ENCODE measurements at places on chromosomes 7 and 10. TPM values are rescaled to one million over a fixed set of nuclear protein-coding genes. Genes with fewer than 3 reads are reported as not detected.

DNA sequence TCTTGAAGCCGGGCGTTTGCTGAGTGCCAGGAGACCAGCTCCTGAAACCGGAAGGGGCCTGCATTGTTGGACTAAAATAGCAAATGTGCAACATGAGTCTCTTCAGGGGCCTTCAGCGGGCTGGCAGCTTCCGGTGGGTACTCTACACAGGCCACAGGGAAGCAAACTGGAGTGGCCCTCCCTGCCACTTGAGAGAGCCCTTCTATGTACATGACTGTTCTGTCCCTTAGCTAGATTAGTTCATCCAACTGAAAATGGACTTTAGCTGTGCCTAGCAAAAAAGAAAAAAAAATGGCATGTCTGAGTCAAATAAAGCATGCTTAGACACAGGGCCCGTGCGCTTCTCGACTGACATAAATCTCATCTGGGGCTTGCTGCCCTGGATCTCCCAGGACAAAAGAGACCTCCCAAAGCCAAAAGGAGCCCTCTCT, 115.3 kb upstream of the TCF7L2 start:
- no peak for DNase-seq

DNA sequence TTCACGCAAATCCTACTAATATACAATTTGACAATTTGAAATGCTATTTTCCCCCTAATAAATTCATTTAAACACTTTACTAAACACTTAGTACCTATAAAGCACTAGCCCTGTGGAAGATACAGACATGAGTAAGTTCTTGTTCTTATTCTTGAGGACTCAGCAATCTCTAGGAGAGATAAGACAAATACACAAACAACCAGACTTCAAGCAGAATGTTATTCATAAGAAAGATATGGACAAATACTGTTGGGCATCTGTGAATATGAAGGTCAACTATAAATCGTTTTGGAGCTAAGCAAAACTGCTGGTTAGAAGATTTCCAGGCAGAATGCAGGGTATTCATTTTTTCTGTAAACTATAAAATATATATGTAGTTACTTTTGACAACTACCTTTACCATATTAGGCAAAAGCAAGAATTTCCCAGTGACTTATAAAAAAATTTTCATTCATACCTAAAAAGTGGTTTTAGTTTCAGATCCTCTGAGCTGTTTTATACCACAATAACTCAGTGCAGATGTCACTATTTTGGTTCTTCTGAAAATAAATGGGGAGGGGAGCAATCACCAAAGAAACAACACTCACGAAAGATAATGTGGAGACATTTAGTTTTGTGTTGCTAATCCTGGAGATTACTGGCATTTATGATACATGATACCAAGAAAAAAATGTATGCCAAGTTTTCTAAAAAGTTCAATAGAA, 3.8 kb downstream of the VPS41 start:
- DNase-seq, result no peak

The NT5C3A gene
- total RNA-seq, result 16.9 TPM

The TRPV5 gene
- total RNA-seq, result not detected

The SPDYE11 gene
- not detected for total RNA-seq

- DNase-seq, result no peak
Measured at GRCh38 chr7:40135317-40135610, 459 bp downstream of the SUGCT start.

DNA sequence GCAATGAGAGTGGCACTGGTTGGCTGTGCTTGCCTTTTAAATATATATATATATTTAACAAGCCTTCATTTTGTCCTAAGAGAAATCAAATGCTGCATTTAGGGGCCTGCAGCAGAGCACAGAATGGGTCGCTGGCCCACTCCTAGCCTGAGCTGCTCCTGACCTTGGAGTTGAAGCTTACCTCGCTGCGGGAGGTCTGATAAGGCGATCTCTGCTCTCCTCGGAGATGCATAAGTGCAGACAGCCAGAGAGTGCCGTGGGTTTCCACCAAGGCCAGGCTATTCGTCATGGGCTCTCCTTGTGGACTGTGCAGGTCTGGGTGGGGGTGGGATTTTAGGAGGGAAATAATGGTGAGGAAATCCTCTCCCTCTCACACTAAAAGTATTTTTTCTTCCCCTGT, 99.5 kb upstream of the IKZF1 start:
- no peak for DNase-seq

The PDK4 gene
- total RNA-seq, result 65.5 TPM

- DNase-seq, result no peak
Measured at GRCh38 chr10:33067917-33068316, 109.9 kb upstream of the ITGB1 start.

The EFCAB10 gene
- total RNA-seq, result 6.4 TPM

The CALML3 gene
- 1.6 TPM for total RNA-seq

GRCh38 chr7:79281426-79281825, 172.0 kb downstream of the MAGI2 start:
- no peak for DNase-seq

DNA sequence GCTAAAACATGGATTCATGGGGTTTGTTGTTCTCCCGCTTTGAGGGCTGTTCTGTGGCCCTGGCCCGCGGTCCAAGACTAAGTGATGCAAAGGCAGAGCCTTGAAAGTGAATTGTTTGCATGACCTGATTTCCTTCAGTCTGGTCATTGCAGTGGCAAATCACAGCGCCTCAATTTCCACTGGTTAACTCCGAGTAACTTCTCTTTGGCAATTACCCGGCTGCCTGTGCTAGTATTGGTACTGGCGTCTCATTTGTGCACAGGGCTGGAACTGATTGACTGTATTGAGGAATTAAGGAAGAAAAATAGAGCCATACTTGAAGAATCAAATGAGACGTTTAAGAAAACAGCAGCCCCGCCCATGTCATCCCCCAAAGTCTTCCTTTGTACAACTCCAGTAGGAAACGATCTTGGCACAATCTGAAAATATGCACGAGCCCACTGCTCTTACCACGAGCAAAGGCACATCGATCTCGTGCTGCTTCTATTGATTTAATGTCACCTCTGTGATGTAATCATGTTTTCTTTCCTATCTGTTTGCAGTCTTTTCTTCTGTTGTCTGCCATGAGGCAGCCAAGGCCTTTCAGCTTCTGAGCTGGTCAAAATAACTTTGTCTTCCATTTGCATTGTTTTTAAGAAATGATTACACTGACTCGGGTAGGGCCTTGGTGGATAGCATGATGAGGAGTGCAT, 60.6 kb upstream of the SHH start:
- DNase-seq, result no peak

The NME8 gene
- 0.91 TPM for total RNA-seq

The VPS50 gene
- total RNA-seq, result 14.1 TPM

DNA sequence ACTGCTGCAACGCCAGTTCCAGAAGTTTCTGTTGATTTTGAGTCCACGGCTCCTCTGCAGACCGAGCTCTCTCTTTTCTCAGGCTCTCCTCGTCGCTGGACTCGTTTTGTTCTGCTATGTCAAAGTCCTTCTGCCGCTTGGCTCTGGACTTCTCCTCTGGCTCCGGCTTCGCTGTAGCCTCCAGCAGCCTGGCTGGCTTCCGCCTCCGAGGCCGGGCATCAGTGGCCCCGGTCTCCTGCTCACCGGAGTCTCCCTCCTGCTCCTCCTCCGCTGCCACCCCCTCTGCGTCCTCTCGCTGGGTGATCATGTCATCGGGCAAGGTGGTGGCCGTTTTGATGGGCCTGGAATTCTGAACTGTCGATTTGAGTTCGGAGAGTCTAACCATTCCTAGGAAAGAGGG, 225.2 kb downstream of the MLLT10 start:
- no peak for DNase-seq

- no peak for DNase-seq
Measured at GRCh38 chr10:73948947-73949633, 38.2 kb downstream of the PLAU start.

GRCh38 chr7:2821842-2822507, 22.1 kb downstream of the GNA12 start:
- DNase-seq, result no peak

GRCh38 chr10:99233689-99234037, 2.0 kb downstream of the HPSE2 start:
- no peak for DNase-seq

GRCh38 chr7:107387573-107388219, 82.2 kb upstream of the GPR22 start:
- DNase-seq, result no peak

DNA sequence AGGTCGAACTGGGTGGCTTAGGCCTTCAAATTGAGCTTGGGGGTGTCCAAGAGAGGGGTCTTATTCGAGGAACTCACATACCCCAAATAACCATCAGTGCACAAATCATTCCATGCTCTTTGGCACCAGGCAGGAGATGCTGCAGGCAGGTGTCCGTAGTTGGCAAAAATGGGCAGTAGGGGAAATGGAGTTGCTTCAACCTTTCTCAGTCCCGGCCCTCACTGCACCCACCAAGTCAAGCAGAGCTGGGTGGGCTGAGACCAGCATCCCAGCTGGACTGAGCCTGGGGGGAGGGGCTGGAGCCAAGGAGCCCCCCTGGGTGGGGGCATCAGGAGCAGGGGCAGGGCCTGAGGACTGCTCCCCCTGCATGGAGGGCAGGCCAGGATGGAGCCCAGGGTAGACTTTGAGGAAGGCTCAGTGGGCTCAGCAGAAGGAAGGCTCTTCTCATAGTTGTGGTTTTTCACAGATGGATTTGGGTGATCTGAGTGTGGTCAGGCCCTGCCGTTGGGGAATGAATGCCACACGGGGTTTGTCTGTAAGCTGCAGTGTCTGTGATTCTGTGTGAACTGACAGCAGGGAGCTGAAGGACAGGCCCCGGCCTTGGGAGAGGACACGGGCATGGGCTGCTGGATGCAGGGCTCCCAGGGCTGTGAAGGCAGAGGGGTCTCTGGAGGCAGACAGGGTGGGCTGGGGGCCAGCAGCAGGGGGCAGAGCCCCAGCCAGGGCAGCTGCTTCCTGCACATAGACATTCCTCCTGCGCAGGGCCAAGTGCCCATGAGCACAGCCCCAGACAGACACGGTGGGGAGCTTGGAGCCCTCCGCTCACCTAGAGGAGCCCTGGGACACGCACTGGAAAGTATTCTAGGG, 144.5 kb downstream of the ADCY1 start:
- DNase-seq, result no peak

The ENTPD1 gene
- 9.3 TPM for total RNA-seq

The DENND2A gene
- total RNA-seq, result 4.0 TPM

DNA sequence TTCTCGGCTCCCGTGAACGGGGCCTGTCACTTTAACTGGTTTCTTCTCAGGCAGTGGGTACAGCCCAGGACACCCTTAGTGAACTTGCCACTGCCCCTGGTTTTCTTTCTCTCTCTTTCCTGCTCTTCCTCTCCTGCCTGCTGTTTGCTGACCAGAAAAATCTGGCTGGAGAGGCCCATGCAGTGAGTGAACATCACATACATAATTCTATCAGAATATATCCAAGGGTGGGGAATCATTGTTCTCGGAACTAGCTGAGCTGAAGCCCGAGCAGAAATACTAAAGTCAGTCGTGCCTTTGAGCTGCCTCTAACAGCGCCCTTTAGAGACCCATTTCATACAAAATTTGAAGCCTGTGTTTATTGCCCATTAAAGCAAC, 501.5 kb upstream of the GALNT17 start:
- no peak for DNase-seq

DNA sequence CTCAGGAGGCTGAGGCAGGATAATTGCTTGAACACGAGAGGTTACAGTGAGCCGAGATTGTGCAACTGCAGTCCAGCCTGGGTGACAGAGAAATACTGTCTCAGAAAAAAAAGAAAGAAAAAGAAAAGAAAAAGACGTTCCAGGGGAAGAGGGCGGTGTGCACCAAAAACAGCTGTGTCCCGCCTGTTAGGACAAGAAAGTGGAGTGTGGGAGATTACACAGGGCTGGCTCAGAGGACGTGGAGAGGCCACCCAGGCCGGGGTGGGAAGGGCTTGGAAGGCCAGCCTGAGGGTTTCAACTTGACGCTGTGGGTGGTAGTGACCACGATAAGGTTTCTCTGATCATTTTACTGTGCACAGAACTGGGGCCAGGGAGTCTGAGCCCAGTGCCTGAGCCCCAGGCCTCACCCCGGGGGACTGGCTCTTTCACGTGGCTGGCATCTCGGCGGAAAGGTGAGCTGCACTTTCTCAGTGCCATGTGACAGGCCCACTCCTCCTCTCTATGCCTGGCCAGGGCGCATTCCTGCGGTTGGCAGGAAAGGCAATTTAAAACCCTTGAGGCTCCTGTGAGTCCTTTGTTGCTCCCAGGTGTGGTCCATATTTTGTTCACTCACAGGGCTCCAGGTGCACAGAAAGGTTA, 13.9 kb downstream of the RHBDD2 start:
- DNase-seq, result peak; percentile 48

The FAM221A gene
- 30.8 TPM for total RNA-seq

The MEOX2 gene
- total RNA-seq, result 0.46 TPM

DNA sequence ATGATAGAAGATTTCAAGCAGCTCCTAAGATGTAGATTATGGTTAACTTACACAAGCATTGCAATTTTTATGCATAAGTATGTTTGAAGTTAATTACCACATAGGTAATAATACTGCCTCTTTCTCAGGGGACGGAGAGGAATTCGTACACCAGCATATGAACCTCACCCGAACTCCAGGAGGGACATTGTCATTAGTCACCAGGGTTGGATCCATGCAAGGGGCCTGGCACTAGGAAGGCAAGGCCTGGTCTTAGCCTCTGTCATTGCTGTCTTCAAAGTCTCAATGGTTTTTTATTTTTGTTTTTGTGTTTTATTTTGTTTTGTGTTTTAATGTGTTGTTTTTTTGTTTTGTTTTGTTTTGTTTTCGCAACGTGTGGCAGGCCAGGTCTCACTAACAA, 145.6 kb upstream of the PPP2R2D start:
- no peak for DNase-seq

The LAMB1 gene
- total RNA-seq, result 64.1 TPM

The TET1 gene
- total RNA-seq, result 6.0 TPM

The COBL gene
- 36.5 TPM for total RNA-seq

GRCh38 chr10:59903871-59904270, 2.5 kb downstream of the CCDC6 start:
- DNase-seq, result no peak

The AKR1C1 gene
- total RNA-seq, result 7.4 TPM

GRCh38 chr10:102431452-102432124, 786 bp downstream of the CUEDC2 start:
- no peak for DNase-seq

GRCh38 chr7:85627791-85628586, 441.1 kb upstream of the SEMA3D start:
- DNase-seq, result no peak

GRCh38 chr10:127102176-127102575, 94.2 kb downstream of the INSYN2A start:
- DNase-seq, result no peak

DNA sequence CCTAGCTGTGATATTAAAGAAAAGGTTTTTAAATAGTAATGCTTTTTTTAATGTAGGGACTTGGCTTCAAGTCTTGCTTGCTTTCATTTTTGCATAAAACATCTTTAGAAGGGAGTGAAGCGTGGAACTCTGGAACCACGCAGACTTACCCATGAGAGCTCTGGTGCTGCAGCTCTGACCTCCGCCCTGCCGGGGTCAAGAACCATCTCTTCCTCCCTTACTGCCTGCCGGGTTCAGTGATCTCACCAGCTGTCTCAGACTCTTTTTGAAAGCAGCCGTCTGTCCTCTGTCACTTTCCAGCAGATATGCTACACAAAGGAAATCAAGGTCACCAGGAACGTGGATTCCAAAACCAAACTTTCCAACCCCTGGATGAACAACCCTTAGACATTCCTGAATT, 353.8 kb downstream of the GPR37 start:
- DNase-seq, result no peak

The OR6B1 gene
- total RNA-seq, result not detected
